SK-N-SH treated with all-trans-retinoic acid at 6 μM for 48 hours (cell line): ENCODE measurements at places on chromosomes 7 and 10.
A peak's percentile ranks its signal among the peaks of the same experiment; 100 is the strongest.

- peak; percentile 64 for ATAC-seq
Measured at GRCh38 chr10:117226813-117227451, 14.0 kb upstream of the SLC18A2 start.

DNA sequence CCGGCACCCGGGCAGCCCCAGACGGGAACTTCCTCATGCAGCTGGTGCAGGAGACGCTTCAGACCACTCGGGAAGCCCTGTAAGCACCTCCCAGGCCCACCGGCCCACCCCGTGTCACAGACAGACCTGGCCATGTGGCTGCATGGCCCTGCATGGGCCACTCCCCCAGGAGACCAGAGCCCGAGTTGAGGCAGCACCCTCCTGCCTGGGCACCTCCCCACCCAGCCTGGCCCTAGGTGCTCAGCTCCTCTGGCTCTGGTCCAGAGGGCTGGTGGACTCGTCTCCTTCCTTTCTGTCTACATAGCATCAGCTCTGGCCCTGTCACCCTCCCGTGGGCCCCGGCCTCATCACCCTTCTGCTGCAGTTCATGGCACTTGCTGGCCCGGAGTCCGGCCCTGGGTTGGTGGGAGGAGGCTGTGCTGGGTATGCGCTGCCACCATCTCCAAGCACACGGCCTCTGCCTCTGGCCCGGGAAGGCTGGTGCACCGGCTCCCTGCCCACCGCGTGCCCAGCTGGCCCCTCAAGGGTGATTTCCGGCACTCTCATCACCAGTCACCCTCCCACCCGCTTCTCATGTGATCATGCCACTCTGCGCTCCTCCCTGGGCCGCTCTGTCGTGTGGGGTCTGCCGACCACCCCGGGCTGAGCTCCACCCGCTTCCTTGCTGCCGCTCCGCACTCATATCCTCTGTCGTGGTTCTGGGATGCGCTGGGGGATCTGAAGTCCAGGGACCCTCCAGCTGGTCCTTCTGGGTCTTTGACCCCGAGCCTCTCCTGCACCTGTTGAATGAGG, 53.1 kb upstream of the DPYSL4 start:
- no peak for ATAC-seq

DNA sequence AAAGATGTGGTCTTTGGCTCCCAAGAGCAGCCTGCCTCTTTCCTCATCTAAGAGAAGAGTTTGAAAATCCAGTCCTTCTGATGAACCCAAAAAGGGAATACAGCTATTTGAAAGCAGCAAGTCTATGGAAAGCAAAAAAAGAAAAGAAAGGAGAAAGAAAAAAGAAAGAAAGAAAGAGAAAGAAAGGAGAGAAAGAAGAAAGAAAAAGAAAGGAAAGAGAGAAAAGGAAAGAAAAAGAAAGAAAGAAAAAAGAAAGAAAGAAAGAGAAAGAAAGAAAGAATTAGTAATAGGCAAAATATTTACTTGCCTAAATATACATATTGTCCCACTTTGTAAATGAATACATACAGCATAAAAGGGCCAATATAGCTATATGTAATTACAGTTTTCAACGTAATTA, 89.0 kb downstream of the SEMA3D start:
- no peak for ATAC-seq

DNA sequence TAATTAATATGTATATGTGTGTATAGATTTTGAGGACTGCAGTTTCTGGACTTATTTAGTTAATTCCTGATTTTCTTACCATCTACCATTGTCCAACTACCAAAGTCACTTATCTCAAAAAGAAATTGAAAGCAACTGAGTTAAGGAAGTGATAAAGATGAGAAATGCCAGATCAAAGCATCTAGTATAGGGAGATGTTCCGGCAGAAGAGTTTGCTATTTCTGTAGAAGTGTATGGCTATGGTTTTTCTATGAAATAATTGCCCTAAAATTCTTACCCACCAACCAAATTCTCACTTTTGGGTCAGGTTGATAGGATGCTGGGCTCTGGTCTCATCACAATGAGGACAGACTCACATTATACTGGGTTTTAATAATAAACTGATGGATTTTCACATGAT, 64.0 kb upstream of the RAB11FIP2 start:
- ATAC-seq: no peak

DNA sequence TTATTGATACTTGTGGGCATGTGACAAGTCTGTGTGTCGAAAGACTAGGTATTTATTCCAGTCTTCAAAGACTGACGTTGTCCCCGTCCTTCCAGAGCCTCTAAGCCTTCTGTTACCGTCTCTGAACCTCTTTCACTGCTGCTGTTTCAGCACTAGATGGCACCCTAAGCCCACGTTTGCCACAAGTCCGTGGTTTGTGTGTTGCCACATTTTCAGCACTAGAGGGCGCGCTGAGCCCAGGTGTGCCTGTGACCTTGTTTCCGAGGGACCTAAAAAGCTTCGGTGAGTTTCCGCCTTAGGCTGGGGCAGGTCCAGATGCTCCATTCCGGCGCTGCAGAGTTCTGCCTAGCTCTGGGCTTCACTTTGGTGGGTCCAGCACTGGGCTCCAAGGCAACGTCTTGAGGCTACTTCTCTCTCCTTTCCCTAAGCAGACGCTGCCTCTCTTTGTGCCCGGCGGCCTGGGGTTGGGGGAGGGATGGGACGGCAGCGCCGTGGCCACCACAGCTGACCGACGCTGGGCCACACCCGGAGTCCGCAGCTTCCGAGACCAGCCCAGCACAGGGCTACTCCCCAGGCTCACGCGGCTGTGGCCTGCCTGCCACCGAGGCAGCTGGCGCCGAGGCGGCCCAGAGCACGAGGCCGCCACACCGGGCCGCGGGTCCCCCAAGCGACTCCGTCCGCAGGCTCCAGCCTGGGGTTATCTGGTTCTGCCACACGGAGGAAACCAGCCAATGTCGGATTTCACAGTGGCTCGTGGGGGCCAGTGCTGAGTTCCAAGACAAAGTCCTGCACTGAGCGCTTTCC, 520.2 kb downstream of the REEP3 start:
- ATAC-seq: peak; percentile 99

GRCh38 chr7:2979201-2979631, 64.5 kb downstream of the CARD11 start:
- ATAC-seq: no peak

GRCh38 chr10:125859128-125859817, 21.8 kb downstream of the DHX32 start:
- ATAC-seq: no peak

- ATAC-seq: peak; percentile 84
Measured at GRCh38 chr10:110547139-110547761, 20.2 kb upstream of the SMC3 start.

- no peak for ATAC-seq
Measured at GRCh38 chr10:85548034-85548433, 818.6 kb downstream of the GRID1 start.

- ATAC-seq: no peak
Measured at GRCh38 chr10:128092454-128092853, 33.8 kb downstream of the MKI67 start.

GRCh38 chr7:80719261-80719660, 80.8 kb downstream of the CD36 start:
- ATAC-seq: no peak

DNA sequence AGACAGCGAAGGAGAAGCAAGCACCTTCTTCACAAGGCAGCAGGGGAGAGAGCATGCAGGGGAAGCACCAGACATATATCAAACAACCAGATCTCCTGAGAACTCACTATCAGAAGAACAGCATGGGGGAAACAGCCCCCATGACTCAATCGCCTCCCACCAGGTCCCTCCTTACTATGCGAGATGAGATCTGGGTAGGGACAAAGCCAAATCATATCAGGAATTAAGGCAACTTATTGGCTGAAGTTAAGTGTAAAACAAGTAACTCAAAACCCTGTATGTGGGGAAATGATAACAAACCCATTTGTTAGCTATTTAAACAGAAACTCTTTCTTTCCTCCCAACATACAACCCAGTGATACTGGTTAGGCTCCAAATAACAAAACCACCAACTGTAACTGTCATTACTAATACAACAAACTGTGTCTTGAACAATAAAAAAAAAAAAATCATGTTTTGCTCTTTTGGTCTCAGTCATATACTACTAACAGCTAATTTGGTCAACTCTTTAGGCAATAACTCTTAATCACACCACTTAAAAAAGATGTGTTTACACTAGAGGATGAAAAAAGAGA, 57.8 kb downstream of the MINDY3 start:
- no peak for ATAC-seq

GRCh38 chr10:117092386-117092785, 45.7 kb downstream of the VAX1 start:
- no peak for ATAC-seq

DNA sequence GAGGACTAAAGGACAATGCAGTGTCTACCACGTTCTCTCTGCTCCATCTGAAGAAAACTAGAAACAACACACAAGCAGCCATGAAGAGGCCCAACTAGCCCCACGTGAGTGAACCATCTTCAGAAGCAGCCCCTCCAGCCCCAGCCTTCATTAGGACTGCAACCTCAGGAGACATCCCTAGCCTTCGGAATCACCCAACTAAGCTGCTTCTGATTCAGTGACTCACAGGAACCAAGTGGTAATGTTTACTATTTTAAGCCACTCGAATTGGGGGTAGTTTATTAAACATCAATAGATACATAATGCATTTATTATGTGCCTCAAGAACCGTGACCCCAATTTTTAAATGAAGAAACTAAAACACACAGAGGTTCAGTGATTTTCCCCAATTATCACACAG, 22.6 kb downstream of the ARHGAP12 start:
- peak; percentile 36; the same call in 2 of the 3 replicates for ATAC-seq

DNA sequence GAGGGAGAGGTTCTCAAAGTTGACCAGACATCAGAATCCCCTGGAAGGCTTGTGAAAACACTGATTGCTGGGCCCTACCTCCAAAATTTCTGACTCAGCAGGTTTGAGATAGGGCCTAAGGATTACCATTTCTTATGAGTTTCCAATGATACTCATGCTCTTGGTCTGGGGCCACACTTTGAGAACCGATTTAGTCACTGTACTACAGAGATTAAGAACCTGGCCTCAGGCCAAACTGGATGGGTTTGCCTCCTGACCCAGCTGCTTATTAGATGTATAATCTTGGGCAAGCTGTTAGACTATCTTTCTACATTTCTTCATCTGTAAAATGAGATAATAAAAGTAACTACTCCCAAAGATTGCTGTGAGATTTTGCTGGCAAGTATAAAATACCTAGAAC, 77.1 kb upstream of the SCIN start:
- ATAC-seq: no peak

DNA sequence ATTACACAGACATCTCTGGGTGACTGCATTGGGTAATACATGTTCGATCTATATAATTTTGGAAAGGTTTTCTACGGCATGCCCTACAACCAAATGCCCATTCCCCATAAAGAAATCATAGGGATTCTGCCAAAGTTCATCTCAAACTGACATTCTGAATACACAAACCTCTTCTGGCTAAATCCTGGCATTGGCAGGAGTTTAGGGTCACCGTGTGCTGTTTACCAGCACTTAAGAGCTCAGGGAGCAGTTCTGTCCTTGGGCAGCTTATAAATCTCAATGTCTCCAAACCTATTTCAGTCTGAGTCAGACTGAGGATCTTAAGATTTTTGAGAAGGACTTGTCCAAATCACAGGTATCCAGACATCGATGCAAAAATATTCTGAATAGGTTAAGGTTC, 809.6 kb upstream of the LRRN3 start:
- no peak for ATAC-seq

- no peak for ATAC-seq
Measured at GRCh38 chr7:36013246-36014014, 139.6 kb upstream of the EEPD1 start.

- no peak for ATAC-seq
Measured at GRCh38 chr7:8208816-8209215, 53.2 kb downstream of the ICA1 start.

- ATAC-seq: no peak
Measured at GRCh38 chr10:66321723-66322665, 603.8 kb upstream of the LRRTM3 start.

DNA sequence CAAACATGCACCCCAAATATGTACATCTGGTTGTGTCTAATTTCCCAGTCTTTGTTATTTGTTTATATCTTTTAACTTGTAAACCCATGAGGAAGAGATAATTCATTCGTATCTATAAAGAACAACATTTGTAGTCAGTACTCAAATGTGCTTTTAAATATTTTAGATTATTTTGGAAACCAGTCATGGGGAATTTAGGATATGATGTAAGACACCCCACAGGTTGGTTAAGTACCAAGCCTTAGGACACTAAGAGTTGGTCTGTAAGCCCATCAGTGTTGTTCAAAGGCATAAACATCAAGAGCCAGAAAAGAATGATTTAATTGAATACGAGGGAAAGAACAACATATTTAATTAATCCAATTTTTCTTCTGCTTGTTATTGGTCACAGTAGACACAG, 421.1 kb upstream of the SEMA3C start:
- ATAC-seq: no peak

DNA sequence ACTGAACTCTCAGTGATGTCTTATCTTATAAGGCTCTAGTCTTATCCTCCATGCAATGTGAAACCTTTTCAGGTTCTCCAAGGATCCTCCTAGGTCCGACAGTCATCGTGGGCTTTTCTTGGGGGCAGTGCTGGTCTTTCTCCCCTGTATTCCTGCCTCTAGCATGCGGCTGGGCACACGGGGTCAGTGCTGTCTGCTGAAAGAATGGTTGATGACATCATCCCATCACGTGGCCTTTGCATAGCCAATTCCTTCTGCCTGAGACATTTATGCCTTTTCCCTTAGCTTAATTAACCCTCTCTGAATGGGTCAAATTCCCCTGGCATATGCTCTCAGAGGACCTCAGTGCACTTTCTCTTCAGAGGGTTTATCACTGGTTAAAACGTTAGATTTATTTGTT, 27.0 kb upstream of the KCNK18 start:
- ATAC-seq: no peak

DNA sequence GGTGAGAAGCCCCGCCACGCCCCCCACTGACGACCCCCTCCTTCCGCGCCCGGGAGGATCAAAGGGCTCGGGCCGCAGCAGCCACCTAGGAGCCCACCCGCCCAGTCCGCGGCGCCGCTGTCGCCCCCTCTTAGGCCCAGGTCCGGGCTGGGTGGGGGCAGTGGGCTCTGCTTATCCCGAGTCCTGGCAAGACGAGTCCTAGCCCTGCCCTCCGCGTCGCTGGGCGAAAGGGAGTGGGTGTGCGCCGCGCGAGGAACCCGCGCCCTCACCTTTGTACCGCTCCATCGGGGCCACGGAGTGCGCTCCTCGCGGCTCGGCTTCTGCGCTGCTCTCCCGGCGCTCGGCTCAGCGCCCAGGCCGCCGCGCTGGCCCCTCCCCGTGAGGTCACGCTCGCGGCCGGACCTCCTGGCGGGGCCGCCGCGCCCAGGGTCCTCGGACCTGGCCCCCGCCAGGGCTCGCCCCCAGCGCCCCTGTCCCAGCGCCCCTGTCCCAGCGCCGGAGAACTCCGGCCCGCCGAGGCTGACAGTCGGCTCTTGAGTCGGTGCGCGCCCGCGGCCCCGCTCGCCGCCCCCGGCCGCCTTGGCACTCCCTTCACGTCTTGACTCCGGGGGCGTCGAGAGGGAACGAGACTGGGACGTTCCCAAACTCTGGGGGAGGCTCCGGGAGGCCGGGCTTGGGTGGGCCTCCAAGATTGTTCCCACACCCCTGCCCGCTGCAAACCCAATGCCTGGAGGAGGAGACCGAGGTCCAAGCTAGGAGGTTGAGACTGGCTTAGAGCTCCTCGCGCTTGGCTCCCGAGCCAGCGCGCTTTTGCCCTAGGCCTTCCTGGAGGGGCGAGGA, at the start of gene AFAP1L2:
Gene AFAP1L2, minus strand, starts transcription at position 332 of the 840 bp plus-strand sequence. Its CDS starts 47 bp downstream, at position 285.
- peak; percentile 77 for ATAC-seq

GRCh38 chr10:14603534-14604102, 171.1 kb downstream of the FAM107B start:
- ATAC-seq: peak; percentile 7; the same call in 1 of the 3 replicates

- peak; percentile 94 for ATAC-seq
Measured at GRCh38 chr7:98294798-98295382, 13.4 kb downstream of the BRI3 start.

GRCh38 chr7:5667391-5667790, 114.1 kb downstream of the RNF216 start:
- peak; percentile 9; the same call in 2 of the 3 replicates for ATAC-seq

GRCh38 chr10:44044549-44044948, 340.3 kb downstream of the CXCL12 start:
- no peak; the same call in 2 of the 3 replicates for ATAC-seq
